Mesendoderm (in vitro differentiated cells): ENCODE measurements at places on chromosomes 7 and 10.
A peak's percentile ranks its signal among the peaks of the same experiment; 100 is the strongest.

DNA sequence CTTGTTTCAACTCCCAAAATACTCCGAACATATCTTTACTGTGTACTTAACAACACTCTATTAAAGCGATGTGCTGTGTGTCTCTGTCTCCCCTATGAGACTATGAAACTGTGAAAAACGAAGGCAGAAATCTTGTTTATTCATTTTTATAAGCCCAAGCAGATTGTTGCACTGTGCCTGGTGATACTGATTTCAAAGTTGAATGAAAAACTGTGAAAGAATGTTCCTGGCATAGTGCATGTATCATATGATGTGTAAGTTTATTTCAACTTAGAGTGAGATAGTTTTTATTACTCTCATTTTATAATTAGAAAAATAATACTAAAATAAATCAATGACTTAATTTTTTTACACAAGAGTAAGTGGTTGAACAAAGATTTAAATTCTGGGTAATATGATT, 471.9 kb upstream of the PCDH15 start:
- no peak for DNase-seq

- DNase-seq = peak; percentile 97
These were observed 7.7 kb upstream of the OPN1SW start for GRCh38 chr7:128783143-128783861.

GRCh38 chr7:32005577-32005976, 64.6 kb downstream of the PDE1C start:
- no peak for DNase-seq

DNA sequence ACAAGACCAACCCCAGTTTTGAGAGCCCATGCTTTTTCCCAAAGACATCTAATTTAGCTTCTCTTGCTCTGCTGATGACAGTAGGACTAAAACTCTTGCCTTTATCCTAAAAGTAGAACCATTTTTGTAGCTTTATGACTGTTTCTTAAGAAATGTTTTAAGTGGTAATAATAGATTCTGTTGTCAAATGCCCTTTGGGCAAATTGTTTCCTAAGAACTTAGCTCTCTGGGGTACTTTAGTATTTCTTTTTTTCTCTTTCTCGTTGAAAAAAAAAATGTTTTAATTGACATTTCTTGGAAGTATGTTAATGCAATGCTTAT, 157.4 kb downstream of the ARID5B start:
- DNase-seq = no peak

DNA sequence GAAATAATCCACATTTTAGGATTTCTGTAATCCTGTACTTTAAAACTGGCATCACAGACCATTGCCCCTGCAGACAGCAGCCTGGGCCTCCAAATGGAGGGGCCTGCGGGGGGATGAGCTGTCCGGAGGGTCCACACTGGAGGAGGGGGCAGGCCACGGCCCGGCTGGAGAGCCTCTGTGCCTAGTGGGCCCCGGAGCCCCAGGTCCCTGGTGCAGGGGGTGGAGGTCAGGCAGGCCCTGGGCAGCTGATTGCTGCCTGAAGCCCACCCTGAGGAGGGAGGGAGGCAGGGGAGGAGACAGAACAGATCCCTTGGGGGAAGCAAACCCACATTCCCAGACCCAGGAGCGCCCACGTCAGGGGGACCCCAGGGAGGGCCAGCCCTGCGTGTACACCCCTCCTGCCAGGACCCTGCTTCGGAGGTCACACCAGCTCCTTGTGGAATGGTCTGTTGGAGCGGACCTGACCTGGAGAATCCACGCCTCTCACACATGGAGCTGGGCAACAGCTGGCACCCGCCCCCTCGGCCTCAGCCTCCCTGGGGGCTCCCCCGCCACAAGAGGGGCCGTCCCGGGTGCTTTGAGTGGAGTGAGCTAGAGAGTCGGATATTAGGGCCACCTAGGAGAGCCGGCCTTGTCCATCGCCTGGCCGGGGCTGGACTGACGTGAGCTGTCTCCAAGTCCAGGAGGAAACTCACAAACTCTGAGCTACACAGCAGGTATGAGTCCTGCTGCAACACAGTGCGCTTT, 12.2 kb upstream of the FAM20C start:
- no peak for DNase-seq

- DNase-seq = no peak
These were observed 114.3 kb downstream of the ARHGAP22 start for GRCh38 chr10:48490571-48490940.

GRCh38 chr10:71344154-71344925, 25.3 kb downstream of the SLC29A3 start:
- DNase-seq = peak; percentile 11

GRCh38 chr7:22944022-22944421, 69.9 kb downstream of the HYCC1 start:
- peak; percentile 45 for DNase-seq

- peak; percentile 36 for DNase-seq
These were observed 430.8 kb downstream of the PLXNA4 start for GRCh38 chr7:132145466-132145865.

GRCh38 chr7:101978683-101979082, 161.3 kb downstream of the CUX1 start:
- no peak for DNase-seq
